Effector CD8-positive, alpha-beta T cell (primary cell): ENCODE measurements at places on chromosomes 5 and 9.

DNA sequence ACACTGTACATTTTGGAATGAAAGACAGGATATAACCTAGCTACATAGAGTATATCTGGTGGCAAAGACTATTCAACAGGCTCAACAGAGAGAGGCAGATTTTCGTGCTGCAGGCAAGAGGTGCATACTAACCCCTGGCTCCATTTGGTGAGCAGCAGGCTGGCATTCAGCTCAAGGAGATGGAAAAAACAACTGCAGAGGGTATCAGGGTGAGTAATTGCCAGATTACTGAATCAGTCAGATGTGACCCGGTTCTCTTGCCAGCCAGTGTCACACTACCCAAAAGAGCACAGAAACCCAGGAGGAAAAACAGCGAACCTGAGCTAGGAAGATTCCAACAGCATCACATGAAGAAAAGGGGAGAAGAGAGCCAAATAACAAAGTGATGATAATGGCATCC, 130.4 kb upstream of the PRLR start:
- no peak for DNase-seq

DNA sequence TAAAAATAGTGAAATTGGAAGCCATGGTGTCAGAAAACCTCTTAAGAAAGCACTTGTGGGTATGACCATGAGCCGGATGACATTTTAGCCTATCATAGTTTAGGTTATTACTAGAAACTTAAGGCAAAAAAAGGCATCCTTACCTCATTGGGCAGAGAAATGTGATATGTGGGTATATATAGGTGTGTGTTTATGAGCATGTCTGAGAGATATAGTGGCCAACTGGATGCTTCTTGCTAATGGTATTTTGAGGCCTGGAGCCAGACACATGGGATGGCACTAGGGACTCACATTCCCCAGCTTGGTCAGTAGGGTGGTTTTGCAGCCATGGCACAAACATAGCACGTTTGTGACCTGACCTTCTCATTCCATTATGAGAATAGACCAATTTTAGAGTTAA, 295.6 kb upstream of the MEF2C start:
- DNase-seq = no peak

GRCh38 chr5:126003309-126003708, 419.9 kb upstream of the GRAMD2B start:
- no peak for DNase-seq

- DNase-seq = no peak
Observed at GRCh38 chr5:28864006-28864405, 1825.6 kb upstream of the CDH9 start.

DNA sequence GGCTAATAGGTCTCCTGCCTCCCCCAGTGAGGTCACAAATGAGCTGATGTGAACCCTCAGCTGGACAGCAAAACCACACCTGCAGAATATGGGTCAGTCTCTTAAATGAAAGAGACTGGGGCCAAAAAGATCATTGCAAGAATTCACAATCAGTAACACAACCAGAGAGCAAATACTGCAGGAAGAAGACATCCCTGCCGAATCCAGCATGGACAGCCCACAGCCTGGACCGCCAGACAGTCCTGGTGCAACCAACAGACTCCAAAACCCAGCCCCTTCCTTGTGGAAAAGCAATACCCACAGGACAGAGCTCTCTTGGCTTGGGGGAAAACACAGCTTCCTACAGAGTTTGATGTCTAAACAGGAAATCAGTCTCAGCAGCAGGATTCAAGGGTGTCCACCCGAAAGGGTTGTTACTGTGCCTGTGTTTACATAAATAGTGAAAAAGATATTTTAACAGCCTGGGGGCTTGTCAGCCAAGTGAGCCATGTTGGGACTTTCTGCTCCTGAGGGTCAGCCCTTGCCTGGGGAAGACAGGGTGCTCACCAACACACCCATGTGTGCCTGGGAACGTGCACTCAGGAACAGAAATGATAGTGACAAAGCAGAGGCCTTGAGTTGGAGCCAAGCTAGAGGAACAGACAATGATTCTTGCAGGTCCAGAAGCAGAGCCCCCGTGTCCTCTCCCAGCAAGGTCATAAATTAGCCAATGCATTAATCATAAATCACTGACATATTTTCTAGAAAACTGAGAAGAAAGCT, 106.2 kb downstream of the SEMA5A start:
- no peak for DNase-seq

DNA sequence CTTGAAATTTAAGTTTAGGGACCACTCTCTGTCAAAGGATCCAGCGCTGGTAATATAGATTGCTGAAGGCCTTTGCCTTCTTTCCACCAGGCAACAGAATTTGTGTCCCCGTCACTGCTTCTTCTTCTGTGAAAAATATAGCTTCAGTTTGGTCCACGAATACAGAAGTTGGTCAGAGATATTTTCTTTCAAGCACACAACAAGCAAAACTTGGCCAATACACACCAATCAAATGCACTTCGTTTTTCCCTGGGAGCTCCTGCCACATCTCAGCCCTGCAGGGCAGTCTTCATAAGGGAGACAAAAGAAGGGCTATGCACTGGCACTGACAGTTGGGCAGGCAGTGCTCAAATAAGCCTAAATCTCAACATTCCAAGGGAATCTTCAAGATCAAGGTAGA, 22.9 kb downstream of the HAVCR2 start:
- DNase-seq = no peak

DNA sequence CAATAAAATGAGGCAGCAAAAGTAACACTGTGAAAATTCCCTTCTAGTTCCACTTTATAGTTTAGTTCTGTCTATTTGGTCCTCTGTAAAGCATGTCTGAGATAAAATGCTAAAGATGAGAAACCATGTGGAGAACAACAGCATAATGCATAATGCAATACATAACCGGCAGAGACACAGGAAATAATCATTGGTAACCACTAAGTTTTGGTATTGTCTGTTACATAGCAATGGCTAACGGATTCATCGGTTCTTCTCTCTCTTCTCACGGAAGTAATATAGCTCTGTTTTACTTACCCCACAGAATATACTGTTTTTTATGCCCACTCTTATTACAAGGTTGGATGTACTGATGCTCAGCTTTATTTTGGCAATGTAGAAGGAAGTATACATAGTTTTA, 158.9 kb downstream of the FAM174A start:
- DNase-seq = no peak

- DNase-seq = no peak
Observed at GRCh38 chr9:130298662-130299279, 33.2 kb downstream of the HMCN2 start.

- DNase-seq = no peak
Observed at GRCh38 chr5:33102551-33102950, 338.2 kb upstream of the TARS1 start.

GRCh38 chr5:150301901-150302300, 804 bp downstream of the ARSI start:
- no peak for DNase-seq

- no peak for DNase-seq
Observed at GRCh38 chr9:110095161-110095595, 112.8 kb downstream of the C9orf152 start.
